ENCODE measurements at places on chromosomes 5 and 9.

GRCh38 chr9:70672161-70672649 is 257.7 kb upstream of the KLF9 start:
- no peak for DNase-seq

- DNase-seq = no peak
Observed at GRCh38 chr5:169561893-169562292, 21.7 kb upstream of the SPDL1 start.

DNA sequence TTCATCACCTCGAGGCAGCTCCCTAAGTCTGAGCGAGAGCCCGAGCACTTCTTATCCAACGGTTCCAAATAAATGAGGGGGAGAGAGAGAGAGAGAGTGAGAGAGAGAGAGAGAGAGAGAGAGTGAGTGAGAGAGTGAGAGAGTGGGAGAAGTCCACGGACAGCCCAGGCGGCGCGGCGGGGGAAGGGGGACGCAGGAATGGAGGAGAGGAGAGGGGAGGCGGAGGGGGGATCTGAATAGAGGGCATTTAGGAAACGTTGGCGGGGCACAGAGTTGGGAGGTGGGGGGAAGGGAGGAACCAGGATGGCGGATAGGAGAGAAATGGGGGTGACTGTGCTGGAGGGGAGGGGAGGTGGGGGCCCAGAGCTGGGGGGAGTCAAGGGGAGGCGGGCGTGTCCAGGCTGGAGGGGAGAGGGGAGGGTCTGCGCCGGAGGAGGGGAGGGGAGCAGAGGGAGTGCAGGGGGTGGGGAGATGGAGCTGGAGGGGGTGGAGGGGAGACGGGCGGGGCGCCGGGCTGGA is 398 bp upstream of the BASP1 start:
- DNase-seq = no peak

GRCh38 chr5:61386045-61386800 is 54.2 kb downstream of the ZSWIM6 start:
- no peak for DNase-seq

GRCh38 chr9:96457266-96457665 is 7.3 kb downstream of the HABP4 start:
- DNase-seq = no peak

DNA sequence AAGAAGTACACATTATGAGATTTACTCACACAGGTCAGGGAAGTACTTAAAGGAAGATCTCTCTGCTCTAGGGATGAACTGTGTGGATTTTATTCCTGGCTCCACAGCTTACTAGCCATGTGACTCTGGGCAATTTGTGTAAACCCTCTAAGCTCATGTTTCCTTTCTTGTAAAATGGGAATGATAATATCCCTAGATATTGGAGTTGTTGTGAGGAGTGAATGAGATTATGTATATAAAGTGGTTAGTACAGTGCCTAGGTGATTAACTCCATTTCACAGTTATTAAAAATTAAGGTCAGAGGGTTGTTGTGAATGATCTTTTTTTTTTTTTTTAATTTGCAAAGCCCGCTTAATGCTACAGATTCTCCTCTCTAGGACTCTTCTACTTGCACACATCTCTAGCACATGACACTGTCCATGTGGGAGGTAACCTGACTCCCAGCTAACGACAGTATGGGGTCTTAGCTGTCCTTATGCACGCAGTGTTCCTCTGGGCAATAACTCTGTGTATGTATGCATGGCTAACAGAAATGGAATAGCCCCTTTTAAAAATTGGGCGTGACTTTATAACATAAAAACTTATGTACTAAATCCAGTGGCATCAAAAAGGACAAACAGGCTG is 23.9 kb upstream of the MYOT start:
- DNase-seq = no peak

Measured in hematopoietic multipotent progenitor cell treated with erythropoietin and hydrocortisone succinate and interleukin-3 and kit ligand, for 8 days (in vitro differentiated cells).